ENCODE measurements at places on chromosomes 5 and 9.

DNA sequence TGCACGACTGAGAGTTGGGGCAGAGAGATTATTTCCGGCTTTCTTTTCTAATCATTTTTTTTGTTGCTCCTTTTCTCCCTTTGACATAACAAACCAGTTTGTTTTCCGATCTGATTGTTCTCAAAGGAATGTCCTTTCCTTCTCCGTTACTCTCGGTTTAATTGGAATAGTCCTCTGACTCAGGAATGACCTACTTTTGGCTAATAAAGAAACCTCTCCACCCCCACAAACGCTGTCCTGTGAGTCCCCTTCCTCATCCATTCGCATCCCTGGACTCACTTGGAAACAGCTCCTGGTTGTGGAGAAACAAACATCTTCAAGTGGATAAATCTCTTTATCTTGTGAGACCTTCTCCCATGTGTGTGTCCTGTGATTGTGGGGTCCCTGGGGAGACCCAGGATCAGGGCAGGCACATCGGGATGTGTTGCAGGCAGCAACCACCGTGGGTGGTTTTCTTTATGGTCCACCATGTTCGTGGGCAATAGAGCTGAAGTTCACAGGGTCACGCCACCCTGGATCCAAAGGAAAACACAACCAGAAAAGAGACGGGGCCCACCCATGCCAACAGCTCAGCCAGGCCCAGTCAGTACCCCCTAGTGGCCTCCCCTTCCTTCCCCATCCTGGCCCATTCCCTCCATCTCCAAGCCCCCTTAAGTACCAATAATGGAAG, 45.2 kb upstream of the NEK6 start:
- DNase-seq = no peak

GRCh38 chr5:64766941-64767340, 1.6 kb downstream of the SREK1IP1 start:
- DNase-seq = no peak

- DNase-seq = no peak
These were observed 4.4 kb upstream of the TMEM268 start for GRCh38 chr9:114606597-114607207.

GRCh38 chr5:103891151-103891550, 328.6 kb upstream of the NUDT12 start:
- no peak for DNase-seq
